Ovary (tissue), 10 donors: ENCODE measurements at places on chromosomes 3 and 15. TPM values are rescaled to one million over a fixed set of nuclear protein-coding genes. Genes with fewer than 3 reads are reported as not detected.
A peak's percentile ranks its signal among the peaks of the same experiment; 100 is the strongest.

- no peaks in the 10 kb centered on the region for H3K27me3 ChIP-seq
- H3K4me3 ChIP-seq: no peak overlapping the region
- no peaks in the 10 kb centered on the region for H3K36me3 ChIP-seq
Observed at GRCh38 chr15:56295433-56295832, 51.8 kb upstream of the RFX7 start.

DNA sequence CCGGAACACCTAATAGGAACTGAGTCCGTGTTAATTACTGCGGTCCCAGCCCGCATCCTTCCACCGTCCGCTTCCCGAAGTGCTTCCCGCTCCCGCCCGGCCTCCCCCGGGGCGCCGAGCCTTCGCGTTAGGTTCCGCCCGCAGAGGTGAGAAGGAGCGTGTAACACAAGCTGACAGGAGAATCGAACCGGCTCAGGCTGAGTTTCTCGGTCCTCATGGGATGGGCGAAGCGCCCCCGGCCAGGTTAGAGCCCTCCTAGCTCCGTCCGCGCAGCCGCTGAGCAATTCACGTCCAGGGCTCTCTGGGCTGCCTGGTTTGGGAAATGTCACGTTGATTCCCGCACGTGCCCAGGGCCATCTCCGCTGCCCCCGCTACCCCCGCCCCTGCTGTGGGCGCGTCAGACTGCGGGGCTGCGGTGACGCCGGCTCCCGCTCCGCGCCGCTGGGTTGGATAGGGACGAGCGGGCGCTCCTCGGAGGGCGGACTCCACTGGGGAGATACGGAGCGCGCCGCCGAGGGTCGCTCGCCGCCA, 954 bp downstream of the CLDN11 start:
- peak; percentile 78 for DNase-seq
- peaks cover 15% of the 10 kb centered on the region for H3K4me1 ChIP-seq
- H3K36me3 ChIP-seq: no peaks in the 10 kb centered on the region
- H3K4me3 ChIP-seq: peak overlapping the region; percentile 53
- no peaks in the 10 kb centered on the region for H3K27me3 ChIP-seq

GPR149 gene
- not detected for total RNA-seq

GRCh38 chr15:44099671-44100070, 95.4 kb downstream of the FRMD5 start:
- no peak overlapping the region for H3K27ac ChIP-seq
- no peak for DNase-seq
- H3K27me3 ChIP-seq: no peaks in the 10 kb centered on the region
- H3K4me1 ChIP-seq: no peaks in the 10 kb centered on the region

GOLGA6L9 gene
- total RNA-seq: 3.2 TPM

GRCh38 chr15:51809457-51809856, 20.0 kb upstream of the TMOD3 start:
- H3K27ac ChIP-seq: no peak overlapping the region
- no peak for DNase-seq
- H3K4me3 ChIP-seq: no peak overlapping the region

- H3K36me3 ChIP-seq: no peaks in the 10 kb centered on the region
- H3K27me3 ChIP-seq: no peaks in the 10 kb centered on the region
- H3K4me1 ChIP-seq: peaks cover 4% of the 10 kb centered on the region
- DNase-seq: no peak
- peak overlapping the region; percentile 82 for H3K27ac ChIP-seq
Observed at GRCh38 chr3:47010111-47010712, 30.7 kb downstream of the NBEAL2 start.
